ENCODE measurements at places on chromosomes 5 and 9. TPM values are rescaled to one million over a fixed set of nuclear protein-coding genes. Genes with fewer than 3 reads are reported as not detected.

Gene FCN1
- 2.3 TPM for total RNA-seq

GRCh38 chr5:2163940-2164490 lies 281.3 kb upstream of the IRX4 start:
- no peaks in the 10 kb centered on the region for H3K4me1 ChIP-seq
- H3K4me3 ChIP-seq, result no peak overlapping the region
- H3K27ac ChIP-seq, result no peak overlapping the region
- no peak for DNase-seq
- H3K27me3 ChIP-seq, result no peaks in the 10 kb centered on the region

DNA sequence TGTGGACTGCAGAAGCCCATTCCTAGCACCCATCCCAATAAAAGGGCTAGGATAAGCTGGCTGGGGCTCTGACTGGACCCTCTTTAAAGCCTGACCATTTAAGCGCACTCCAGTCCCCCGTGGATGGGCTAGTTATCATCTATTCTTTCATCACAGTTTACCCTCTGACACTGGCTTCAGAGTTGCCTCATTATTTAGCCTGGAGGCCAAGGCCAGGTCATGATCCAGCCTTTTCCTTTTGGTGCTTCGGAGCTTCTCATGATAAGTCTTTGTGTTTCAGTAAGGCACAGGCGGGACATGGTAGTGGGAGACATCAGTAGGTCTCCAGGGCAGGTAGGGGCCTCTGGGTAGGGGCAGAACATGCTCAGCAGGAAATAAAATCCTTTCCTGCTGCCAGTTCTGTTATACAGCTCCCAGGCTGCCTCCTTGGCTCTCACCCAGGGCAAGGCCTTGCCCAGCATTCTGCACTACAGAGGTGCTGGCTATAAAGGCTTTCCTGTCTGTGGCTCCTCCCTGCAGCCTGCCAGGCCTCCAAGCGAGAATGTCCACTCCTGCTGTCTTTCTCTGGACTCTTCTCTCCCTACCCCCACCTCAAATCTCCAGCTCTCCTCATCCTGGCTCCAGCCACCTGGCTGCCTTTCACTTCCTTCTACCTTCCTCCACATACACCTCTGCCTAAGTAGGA lies 128.8 kb downstream of the FSTL4 start:
- no peaks in the 10 kb centered on the region for H3K4me1 ChIP-seq
- H3K27me3 ChIP-seq, result no peaks in the 10 kb centered on the region
- no peak overlapping the region for H3K27ac ChIP-seq
- no peaks in the 10 kb centered on the region for H3K36me3 ChIP-seq

- no peaks in the 10 kb centered on the region for H3K36me3 ChIP-seq
- H3K4me1 ChIP-seq, result no peaks in the 10 kb centered on the region
- H3K4me3 ChIP-seq, result no peak overlapping the region
- H3K27me3 ChIP-seq, result no peaks in the 10 kb centered on the region
These were observed 375.7 kb upstream of the PRR16 start for GRCh38 chr5:120088412-120088811.

Gene SV2C
- not detected for total RNA-seq

Gene ERP44
- total RNA-seq, result 16.0 TPM

- no peaks in the 10 kb centered on the region for H3K36me3 ChIP-seq
- DNase-seq, result no peak
- H3K4me3 ChIP-seq, result no peak overlapping the region
- no peaks in the 10 kb centered on the region for H3K4me1 ChIP-seq
- no peaks in the 10 kb centered on the region for H3K27me3 ChIP-seq
These were observed 18.8 kb upstream of the CER1 start for GRCh38 chr9:14741369-14741768.

DNA sequence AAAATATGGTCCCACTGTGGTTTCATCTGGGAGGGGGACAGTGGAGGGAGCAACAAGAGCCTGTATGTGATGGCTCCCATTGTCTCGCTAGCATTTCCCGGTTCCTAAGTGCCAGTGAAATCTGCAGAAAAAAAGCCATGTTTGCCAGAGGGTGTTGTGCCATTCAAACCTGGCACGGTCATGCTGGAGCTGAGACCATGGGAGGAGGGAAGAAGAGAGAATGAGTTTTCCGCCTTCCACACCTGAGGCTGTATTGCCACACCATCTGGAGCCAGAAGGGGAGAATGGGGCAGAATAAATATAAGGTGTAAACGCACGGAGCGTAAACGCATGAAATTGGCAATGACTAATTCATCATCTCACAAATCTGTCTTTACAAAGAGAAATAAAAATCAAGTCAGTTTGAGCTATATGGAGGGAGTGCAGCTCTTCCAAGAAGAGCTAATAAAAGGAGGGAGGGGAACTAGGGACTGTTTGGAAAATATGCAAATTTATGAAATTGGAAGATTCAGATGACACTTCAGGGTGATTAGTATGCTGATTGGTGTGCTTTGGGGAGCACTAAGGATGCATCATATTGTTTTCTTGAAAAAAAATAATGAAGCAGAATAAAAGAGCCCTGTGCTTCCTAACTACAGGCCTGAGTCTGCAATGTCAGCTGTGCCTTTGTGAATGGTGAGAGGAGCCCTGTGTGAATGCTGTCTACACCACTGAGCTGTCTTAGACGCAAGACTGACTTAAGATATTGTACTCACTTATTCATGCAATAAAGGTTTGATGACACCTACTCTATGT lies 237.9 kb downstream of the NSG2 start:
- no peak for DNase-seq
- no peak overlapping the region for H3K4me3 ChIP-seq
- no peaks in the 10 kb centered on the region for H3K4me1 ChIP-seq
- no peaks in the 10 kb centered on the region for H3K27me3 ChIP-seq

GRCh38 chr9:111074395-111074794 lies 36.1 kb upstream of the LPAR1 start:
- H3K36me3 ChIP-seq, result no peaks in the 10 kb centered on the region
- no peak overlapping the region for H3K4me3 ChIP-seq
- H3K27me3 ChIP-seq, result no peaks in the 10 kb centered on the region
